ENCODE measurements at places on chromosomes 2 and 18.

DNA sequence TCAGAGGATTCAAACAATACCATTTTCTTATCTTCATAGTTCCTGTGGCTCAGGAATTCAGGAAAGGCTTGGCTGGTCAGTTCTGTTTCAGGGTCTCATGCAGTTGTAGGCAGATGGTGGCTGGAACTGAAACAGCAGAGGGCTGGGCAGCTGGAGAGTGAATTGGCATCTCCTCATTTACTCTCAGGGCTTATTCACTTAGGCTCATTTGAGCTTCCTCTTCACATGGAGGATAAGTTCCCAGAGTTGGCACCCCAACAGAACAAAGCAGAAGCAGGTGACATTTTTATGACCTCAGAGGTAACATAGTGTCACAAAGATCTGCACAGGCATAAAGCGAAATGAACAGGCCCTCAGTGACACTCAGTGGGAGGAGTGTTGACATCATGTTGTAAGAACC lies 66.1 kb downstream of the RBBP8 start:
- no peak for DNase-seq

GRCh38 chr2:14125624-14126293 lies 506.8 kb upstream of the LRATD1 start:
- DNase-seq: no peak

DNA sequence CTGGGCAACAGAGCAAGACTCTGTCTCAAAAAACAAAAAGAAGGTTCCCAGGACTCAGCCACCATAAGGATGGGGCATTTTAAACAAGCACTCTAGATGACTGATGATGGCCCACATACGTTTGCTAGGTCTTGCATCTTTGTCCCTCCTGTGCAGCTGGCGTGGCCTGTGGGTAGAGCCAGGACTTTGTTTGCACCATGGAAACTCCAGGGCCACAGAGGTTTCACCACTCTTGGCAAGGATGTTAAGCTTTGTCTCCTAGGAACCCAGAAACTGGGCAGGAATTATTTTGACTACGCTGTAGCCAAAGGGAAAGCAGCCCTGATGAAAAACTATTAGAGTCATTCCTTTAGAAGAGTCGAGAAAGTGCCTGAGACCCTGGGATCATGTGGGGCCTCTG lies 75.3 kb upstream of the STPG4 start:
- no peak for DNase-seq

- no peak for DNase-seq
Observed at GRCh38 chr18:79848579-79849327, 51.0 kb downstream of the KCNG2 start.

- peak; percentile 38 for DNase-seq
Observed at GRCh38 chr18:24659827-24660720, 199.6 kb downstream of the HRH4 start.

DNA sequence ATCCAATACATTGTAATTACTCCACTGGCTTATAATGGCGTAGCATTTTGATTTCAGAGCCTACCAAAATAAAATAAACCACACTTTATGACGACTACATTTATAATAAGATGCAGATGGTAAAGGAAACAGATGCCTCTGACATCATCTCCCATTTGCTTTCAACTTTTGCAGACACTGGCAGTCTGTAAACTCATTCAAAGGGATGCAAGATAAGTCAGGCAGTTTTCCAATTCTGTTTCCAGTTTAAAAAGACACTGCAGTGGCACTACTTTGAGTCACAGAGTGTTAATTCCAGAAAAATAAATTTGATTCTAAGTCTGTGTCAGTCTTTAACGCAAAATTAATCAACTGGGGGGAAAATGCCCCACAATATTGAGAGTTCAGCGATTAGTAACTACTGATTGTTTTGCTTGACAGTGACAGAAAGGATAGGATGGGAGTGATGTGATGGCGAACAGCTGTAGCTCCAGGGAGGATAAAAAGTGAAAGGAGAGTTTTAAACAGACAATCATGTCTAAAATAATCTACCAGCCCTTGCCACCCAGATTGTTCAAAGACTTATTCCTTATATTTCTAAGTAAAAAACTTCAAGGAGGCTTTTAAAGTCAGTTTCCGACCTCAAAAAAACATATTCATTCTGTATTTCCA lies 6.7 kb downstream of the DSEL start:
- DNase-seq: no peak

- no peak for DNase-seq
Observed at GRCh38 chr2:173026479-173026878, 49.2 kb upstream of the MAP3K20 start.

GRCh38 chr18:21656402-21656801 lies 44.3 kb downstream of the SNRPD1 start:
- no peak for DNase-seq

GRCh38 chr2:15115776-15116175 lies 445.4 kb downstream of the NBAS start:
- no peak for DNase-seq

- no peak for DNase-seq
Observed at GRCh38 chr2:135563793-135564192, 32.5 kb downstream of the R3HDM1 start.

- DNase-seq: no peak
Observed at GRCh38 chr2:112141626-112142007, 3.4 kb downstream of the FBLN7 start.

GRCh38 chr2:213137064-213137463 lies 14.3 kb downstream of the IKZF2 start:
- DNase-seq: no peak

- no peak for DNase-seq
Observed at GRCh38 chr18:74945774-74946545, 263.0 kb downstream of the PTGR3 start.

GRCh38 chr2:141778315-141778835 lies 352.4 kb downstream of the LRP1B start:
- DNase-seq: no peak

GRCh38 chr2:234134496-234134895 lies 84.0 kb downstream of the SPP2 start:
- DNase-seq: no peak

GRCh38 chr2:18988631-18989232 lies 369.7 kb downstream of the OSR1 start:
- no peak for DNase-seq

DNA sequence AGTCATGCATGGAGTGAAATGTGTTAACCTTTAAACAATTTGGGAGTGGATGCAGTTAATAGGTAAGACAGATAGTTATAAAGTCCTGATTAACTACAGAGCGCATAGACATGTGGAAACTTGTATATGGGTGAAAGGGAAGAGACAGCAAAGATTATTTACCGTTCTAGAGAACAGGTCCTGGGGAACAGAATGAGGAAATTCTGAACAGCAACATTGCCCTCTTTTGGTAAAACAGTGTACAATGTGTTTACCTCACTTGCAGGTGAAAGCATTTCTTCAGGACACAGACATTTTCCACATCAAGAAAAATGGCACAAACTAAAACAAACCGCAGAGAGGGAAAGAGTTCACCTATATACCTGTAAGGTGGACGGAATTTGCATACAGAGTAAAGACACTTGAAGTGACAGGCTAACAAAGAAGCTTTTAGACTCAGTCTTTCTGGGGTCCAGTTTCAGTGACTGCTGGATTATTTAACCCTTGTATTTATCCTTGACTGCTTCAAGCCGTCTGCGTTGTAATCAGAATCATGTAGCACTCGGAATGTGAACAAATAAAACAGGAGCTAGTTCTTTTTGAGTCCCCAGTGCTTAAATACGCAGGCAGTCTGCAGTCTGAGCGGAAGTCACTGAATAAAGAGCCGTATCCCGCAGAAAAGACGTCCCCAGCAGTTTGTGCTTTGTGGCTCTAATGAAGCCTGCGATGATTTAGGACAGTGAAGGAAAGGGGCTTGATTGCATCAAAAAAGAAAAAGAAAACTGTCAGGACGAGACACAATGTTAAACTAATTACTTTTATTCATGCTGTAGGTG lies 364.8 kb upstream of the GALNT5 start:
- no peak for DNase-seq

DNA sequence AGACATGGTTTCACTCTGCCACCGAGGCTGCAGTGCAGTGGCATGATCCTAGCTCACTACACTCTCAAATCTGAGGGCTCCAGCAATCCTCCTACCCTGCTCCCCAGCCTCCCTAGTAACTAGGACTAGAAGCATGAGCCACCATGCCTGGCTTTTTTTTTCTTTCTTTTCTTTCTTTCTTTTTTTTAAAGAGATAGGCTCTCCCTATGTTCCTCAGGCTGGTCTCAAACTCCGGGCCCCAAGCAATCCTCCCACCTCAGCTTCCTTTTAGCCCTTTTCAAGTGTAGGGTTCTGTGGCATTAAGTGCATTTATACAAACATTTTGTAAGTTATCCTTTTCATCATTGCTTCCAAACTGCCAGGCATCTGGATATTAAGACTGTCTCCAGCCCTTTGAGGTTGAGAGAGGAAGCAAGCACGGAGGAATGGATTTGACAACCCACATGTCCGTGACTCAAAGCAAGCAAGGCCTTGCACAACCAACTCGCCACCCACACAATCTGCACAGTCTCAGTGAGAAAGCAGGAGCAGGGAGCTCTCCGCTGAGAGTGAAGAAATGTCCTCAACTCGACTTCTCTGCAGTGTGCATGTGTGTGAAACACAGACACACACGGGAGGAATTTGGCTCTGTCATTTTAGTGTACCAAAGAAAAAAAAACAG lies 65.6 kb downstream of the ATP8B1 start:
- no peak for DNase-seq

GRCh38 chr2:23525137-23525765 lies 140.3 kb downstream of the KLHL29 start:
- no peak for DNase-seq

- DNase-seq: no peak
Observed at GRCh38 chr2:189249171-189249570, 69.6 kb upstream of the COL5A2 start.

- no peak for DNase-seq
Observed at GRCh38 chr18:7926526-7926925, 359.4 kb downstream of the PTPRM start.

DNA sequence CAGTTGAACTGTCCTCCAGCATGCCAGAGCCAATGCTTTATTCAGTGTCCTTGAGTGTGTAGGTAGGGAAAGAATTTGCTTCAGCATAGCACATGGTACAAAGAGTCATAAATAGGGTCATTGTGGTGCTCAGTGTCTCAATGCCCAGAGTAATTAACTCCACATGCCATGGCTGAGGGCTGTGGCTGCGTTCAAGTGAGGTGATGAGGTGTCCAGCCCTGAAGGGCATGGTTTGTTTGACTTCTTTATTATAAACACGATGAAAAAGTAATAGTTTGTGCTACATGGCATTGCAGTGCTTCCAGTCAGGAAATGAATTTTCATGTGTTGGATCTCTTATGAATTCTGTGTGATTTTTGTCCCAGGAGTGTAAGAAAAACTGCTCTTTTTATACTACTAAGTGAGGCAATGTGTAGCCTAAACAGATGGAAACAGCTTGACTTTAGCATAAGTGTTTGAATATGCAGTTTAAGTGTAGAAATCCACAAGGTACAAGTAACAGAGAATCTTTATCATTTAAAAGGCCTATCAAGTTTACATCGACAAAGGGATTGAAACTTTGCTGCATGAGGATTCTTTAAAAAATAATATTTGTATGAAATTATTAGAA lies 507.9 kb upstream of the CDH2 start:
- no peak for DNase-seq

DNA sequence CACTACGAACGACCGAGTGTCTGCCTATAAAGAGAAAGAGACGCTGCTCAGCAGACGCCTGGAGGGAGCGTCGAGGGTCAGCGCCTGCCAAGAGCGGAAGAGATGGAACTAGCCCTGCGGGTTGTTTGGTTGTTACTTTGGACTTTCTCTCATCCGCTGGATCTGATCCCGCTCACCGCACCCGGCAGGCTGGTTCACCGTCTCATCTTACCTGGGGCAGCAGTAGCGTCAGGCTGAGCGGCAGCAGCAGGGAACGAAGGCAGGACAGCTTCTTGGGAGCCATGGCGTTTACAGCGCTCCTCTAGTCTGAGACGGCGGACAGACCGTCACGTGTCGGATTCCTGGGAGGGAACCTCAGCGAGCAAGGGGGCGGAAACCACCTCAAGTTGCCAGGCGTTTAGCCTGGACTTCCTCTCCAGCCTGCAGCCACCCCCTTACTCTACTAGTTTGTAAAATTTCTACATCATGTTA lies 1.9 kb downstream of the GLB1L start:
- DNase-seq: no peak

- peak; percentile 92 for DNase-seq
Observed at GRCh38 chr18:23071285-23071684, 64.0 kb upstream of the CABLES1 start.

- DNase-seq: no peak
Observed at GRCh38 chr2:232129483-232129882, 168.0 kb downstream of the DIS3L2 start.

DNA sequence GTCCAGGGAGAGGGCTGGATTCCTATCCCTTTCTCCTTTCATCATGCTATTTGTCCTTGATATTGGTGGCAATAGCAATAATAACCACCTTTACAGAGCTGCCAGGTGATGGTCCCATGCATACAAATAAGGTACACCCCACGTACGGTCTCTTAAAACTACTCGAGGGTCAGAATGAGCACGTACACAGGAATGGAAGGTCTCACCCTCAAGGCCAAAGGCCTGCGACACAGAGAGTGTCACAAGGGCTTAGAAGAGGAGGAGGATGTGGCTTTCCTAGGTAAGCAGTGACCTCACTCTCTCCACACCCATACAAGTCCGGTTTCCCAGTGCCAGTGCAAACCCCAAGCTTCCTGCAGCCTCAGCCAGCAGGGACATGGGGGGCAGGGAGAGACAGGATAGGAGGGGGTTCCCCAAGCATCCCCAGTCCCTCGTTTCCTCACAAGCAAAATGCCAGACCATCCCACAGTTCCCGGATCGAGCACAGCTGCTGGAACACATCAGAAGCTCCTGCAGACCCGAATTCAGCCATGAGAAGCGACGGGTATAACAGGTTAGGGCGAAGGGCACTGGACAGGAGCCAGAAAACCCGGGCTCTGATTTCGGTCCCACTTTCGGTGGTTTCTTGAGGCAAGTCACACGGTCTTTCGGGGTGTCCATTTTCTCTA lies 49.2 kb downstream of the PLB1 start:
- DNase-seq: peak; percentile 48

DNA sequence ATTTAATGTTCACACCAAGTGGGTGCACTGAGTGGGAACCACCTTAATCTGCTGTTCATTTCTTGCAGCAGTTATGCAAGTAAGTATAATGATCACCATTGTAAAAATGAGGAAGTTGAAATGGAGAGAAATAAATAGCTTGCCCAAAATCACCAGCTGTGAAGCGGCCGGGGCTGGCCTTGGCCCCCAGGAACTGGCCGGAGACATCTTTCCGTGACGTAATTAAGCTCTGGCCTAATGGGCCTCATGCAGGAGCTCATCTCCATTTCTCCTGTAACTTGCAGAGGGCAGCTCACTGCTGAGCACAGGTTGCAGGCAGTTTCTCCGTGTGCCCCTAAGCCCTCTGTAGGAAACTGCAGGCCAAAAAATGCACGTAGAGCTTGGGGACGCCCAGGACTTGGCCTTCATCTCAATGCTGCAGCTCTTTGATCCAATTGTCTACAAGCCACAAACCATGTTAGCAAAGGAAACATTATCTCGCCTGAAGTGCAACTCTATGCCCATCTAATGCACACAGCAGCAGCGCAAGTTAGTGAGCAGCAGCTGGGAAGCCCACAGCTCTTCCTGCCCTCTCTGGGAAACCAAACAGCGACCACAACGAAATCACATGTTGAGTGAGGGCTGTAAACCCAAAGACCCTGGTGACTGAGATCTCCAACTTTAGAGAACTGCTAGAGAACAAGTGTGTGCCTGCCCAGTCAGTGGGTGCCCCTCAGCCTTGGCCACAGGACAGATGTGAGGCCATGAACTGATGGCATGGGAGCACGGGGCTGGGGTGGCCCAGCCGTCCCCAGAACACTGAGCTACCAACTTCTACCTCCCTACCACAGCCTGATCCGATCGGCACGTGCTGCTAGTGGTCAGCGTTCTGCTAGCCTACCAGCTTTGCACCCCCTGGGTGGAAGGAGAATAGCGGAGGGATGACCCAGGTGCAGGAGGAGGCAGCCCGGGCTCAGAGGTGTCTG lies 28.8 kb downstream of the APCDD1 start:
- DNase-seq: no peak

Data from central memory CD4-positive, alpha-beta T cell (primary cell).